ENCODE measurements at places on chromosomes 7 and 10. TPM values are rescaled to one million over a fixed set of nuclear protein-coding genes. Genes with fewer than 3 reads are reported as not detected.
A peak's percentile ranks its signal among the peaks of the same experiment; 100 is the strongest.

C10orf105 gene
- 0.39 TPM for total RNA-seq

NEUROD6 gene
- total RNA-seq: not detected

CRYGN gene
- not detected for total RNA-seq

IL2RA gene
- not detected for total RNA-seq

FAM20C gene
- total RNA-seq: 3.8 TPM

CDK6 gene
- 3.6 TPM for total RNA-seq

NME8 gene
- total RNA-seq: 0.34 TPM

NUPR2 gene
- total RNA-seq: not detected

ZPBP gene
- total RNA-seq: not detected

SPDYE8 gene
- not detected for total RNA-seq

DNA sequence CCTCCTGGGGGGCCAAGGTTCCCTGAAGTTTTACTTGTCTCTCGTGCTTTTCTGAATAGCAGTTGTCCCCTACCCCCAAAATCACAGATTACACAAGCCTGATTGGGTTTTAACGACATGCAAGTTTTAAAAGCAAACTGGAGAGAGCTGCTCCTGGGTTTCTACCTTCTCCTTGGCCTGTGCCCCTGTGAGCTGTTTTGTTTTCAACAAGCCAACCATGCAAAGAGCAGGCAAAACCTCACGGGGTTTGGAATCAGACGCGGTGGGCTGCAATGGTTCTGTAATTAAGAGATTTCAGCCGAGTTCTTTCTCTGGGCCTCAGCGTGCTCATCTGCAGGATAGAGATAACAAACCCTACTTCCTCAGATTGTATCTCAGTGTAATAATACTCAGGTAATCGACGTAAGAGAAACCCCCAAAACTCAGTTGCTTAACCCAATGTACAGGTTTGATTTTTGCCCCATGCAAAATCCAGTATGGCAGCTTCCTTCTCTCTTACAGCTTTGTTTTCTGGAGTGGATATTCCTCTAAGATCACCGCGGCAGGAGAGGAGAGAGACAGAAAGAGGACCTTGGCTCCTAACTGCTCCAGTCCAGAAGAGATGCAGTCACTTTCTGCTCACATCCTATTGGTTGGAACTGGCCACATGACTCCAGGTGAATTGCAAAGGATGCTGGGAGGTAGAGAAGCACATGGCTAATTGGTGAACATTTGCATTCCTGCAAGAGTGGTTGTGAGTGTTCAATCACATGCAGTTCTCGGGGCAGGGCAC is 42.0 kb downstream of the MYL10 start:
- DNase-seq: peak; percentile 37
- no peak overlapping the region for H3K4me3 ChIP-seq
- no peak overlapping the region for H3K27ac ChIP-seq
- H3K4me1 ChIP-seq: peaks cover 9% of the 10 kb centered on the region

DNA sequence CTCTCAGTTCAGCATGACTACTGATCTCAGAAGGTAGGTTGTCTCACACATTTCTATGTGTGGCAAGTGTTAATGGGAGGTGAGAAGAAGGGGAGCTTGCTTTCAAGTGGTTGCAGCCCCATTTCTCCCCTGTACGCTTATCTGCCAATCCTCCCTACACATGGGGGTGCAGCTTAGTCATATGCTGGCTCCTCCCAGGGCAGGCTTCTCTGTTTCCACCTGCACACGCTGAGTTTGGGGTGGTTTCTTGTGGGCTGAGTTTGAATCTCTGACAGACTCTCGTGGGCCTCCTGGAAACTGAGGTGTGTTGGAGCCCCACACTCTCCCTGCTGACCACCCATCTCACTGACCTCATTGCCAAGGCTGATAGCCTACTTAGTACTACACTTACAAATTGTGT is 435.8 kb upstream of the MTPN start:
- H3K27ac ChIP-seq: no peak overlapping the region
- no peaks in the 10 kb centered on the region for H3K36me3 ChIP-seq

DNA sequence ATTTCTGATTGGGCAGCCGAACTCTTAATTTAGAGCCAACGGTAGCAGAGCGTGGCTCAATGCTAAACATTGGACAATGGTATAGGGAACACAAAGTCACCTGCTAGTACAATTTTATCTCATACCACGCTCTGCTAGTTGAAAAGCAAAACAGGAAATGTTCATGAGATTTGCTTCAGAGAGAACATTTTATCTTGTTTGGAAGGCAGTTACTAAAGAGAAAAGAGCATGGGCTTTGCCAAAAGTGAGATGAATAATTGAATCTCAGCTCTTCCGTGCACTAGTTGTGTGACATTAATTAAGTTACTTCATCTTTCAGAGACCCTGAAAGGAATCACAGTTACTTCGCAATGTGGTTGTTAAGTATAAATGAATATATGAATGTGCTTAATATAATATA is 161.5 kb upstream of the FAM13C start:
- H3K27ac ChIP-seq: no peak overlapping the region
- no peak overlapping the region for H3K4me3 ChIP-seq
- H3K27me3 ChIP-seq: no peaks in the 10 kb centered on the region
- H3K4me1 ChIP-seq: no peaks in the 10 kb centered on the region

DNA sequence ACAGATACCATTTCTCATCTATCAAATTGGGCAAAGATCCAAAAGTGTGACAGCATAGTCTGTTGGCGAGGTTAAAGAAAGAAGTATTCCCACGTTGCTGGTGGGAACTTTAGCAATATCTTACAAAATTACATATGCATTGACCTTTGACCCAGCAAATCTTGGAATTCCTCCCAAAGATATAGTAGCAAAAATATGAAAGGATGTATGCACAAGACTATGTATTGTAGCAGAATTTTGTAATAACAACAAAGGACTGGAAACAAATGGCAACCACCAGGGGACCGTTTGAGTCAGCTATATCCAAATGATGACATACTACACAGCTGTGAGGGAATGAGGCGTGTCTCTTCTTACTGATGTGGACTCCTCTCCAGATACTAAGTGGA is 50.2 kb downstream of the KCNH2 start:
- no peak overlapping the region for H3K27ac ChIP-seq
- H3K4me3 ChIP-seq: no peak overlapping the region
- H3K4me1 ChIP-seq: no peaks in the 10 kb centered on the region
- H3K27me3 ChIP-seq: no peaks in the 10 kb centered on the region
- no peaks in the 10 kb centered on the region for H3K36me3 ChIP-seq

- no peaks in the 10 kb centered on the region for H3K27me3 ChIP-seq
- no peak for DNase-seq
- H3K4me1 ChIP-seq: no peaks in the 10 kb centered on the region
- no peak overlapping the region for H3K4me3 ChIP-seq
- H3K36me3 ChIP-seq: no peaks in the 10 kb centered on the region
These were observed 66.7 kb upstream of the ATP6V0A4 start for GRCh38 chr7:138864667-138865066.

DNA sequence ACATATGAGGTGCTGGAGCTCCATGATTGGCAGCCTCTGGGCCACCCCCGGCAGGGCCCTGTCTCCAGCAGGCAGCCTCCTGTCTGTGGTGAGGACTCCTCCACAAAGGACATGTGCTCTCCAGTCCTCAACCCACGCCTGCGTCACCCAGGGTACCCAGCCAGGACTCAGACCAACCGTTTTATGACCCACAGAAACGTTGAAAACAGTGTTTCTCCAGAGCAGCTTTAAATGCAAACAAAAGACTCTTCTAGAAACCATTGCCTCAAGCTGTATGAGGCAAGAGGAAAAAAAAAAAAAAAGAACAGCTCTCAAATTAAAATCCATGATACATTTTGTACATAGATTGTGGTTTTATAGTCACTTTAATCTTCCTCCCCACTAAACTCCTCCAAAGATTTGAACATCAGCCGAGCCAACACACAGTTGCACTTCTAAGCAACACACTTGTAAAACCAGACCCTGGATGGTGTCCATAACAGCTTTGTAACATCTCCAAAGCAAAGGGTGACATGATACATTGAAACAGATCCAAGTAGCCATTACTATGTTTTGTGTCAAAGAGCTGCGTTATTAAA is 175.0 kb upstream of the LYZL2 start:
- H3K36me3 ChIP-seq: no peaks in the 10 kb centered on the region
- no peak for DNase-seq
- no peaks in the 10 kb centered on the region for H3K4me1 ChIP-seq
- no peaks in the 10 kb centered on the region for H3K27me3 ChIP-seq

- peak; percentile 39 for DNase-seq
- no peaks in the 10 kb centered on the region for H3K27me3 ChIP-seq
- H3K27ac ChIP-seq: peak overlapping the region; percentile 62
- no peak overlapping the region for H3K4me3 ChIP-seq
These were observed 79.9 kb upstream of the COL13A1 start for GRCh38 chr10:69721690-69722310.

DNA sequence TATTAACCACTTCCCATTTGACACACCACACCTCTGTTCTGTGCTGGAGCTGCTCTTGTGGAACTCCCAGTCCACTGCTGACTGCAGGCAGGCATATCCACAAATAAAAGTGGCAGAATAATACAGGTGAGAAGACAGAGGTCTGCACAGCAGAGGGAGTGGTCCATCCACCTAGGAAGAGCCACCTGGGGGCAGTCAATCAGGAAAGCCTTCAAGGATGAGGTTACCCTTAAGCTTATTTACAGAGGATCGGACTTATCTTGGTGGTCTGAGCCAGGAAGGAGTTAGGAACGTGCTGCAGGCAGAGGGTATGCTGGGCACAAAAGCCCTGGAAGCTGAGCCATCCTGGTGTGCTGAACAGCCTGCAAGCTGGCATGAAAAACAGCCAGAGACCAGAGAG is 78.7 kb downstream of the FRMPD2 start:
- no peak for DNase-seq
- no peaks in the 10 kb centered on the region for H3K27me3 ChIP-seq
- H3K27ac ChIP-seq: no peak overlapping the region
- H3K4me1 ChIP-seq: peaks cover 11% of the 10 kb centered on the region
- no peak overlapping the region for H3K4me3 ChIP-seq
- H3K36me3 ChIP-seq: no peaks in the 10 kb centered on the region

- no peaks in the 10 kb centered on the region for H3K27me3 ChIP-seq
- DNase-seq: no peak
- H3K4me1 ChIP-seq: peaks cover 8% of the 10 kb centered on the region
- no peaks in the 10 kb centered on the region for H3K36me3 ChIP-seq
These were observed 124.8 kb upstream of the PRKCQ start for GRCh38 chr10:6704896-6705295.

DNA sequence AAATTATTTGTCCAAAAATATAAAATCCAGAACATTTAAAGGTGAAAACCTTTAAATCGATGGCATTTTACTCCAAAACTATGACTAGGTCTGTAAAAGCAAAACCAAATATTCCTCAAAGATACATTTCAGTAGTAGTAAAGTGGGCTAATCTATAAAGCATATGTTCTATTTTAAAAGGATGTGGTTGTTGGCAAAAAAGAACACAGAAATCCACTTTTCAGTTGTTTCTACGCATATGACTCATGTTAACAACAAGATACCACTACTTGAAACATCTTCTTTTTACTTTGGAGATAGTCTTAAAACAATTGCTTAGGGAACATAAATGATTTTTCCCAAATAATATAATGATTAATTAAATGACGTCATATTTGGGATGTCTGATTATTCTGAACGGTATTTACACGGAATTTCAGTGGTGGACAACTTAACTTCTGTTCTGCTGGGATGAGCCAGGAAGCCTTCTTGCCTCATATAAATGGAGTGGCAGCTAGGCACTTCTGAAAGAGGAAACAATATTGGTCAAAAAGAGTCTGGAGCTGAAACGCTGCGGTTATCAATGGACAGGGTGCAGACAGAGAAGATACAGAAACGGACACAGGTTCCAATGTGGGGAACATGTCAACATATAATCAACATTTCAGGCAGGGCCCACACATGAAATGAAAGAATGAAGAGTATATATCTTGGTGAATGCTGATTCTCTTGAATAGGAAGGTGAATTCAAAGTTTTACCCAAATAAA is 78.5 kb downstream of the ETV1 start:
- H3K27me3 ChIP-seq: no peaks in the 10 kb centered on the region
- H3K4me3 ChIP-seq: no peak overlapping the region
- DNase-seq: no peak
- H3K27ac ChIP-seq: peak overlapping the region; percentile 6

GRCh38 chr7:49839863-49840645 is 66.6 kb downstream of the VWC2 start:
- DNase-seq: no peak
- no peaks in the 10 kb centered on the region for H3K4me1 ChIP-seq
- no peaks in the 10 kb centered on the region for H3K36me3 ChIP-seq
- H3K4me3 ChIP-seq: no peak overlapping the region
- H3K27me3 ChIP-seq: no peaks in the 10 kb centered on the region

GRCh38 chr10:26624006-26624405 is 73.5 kb upstream of the PDSS1 start:
- no peaks in the 10 kb centered on the region for H3K4me1 ChIP-seq
- H3K27ac ChIP-seq: no peak overlapping the region
- H3K36me3 ChIP-seq: no peaks in the 10 kb centered on the region

DNA sequence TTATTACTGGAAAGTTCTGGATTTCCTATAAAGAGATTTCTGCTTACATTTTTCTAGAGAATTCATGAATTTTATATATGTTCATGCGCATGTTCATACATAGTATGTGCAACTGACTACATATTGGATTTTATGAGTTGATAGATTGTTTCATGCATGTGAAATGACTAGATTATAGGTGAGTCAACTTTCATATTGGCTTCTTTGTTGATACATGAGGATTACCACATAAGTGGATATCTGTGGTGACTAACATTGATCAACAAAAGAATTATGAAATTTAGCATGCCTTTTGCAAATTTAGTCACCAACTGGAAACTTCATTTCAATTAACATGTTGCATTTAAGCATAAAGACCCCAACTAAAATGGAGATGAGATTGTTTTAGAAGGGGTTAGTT is 99.0 kb downstream of the GNAT3 start:
- peaks cover 16% of the 10 kb centered on the region for H3K4me1 ChIP-seq
- DNase-seq: no peak
- no peak overlapping the region for H3K4me3 ChIP-seq
- H3K36me3 ChIP-seq: no peaks in the 10 kb centered on the region
- no peak overlapping the region for H3K27ac ChIP-seq
- no peaks in the 10 kb centered on the region for H3K27me3 ChIP-seq

- H3K27ac ChIP-seq: no peak overlapping the region
- H3K4me1 ChIP-seq: peaks cover 9% of the 10 kb centered on the region
- DNase-seq: no peak
- H3K27me3 ChIP-seq: no peaks in the 10 kb centered on the region
These were observed 101.6 kb downstream of the CUL2 start for GRCh38 chr10:34988397-34989067.

GRCh38 chr7:83778073-83778443 is 129.1 kb upstream of the SEMA3E start:
- no peak overlapping the region for H3K27ac ChIP-seq
- no peaks in the 10 kb centered on the region for H3K36me3 ChIP-seq
- DNase-seq: no peak
- no peak overlapping the region for H3K4me3 ChIP-seq

DNA sequence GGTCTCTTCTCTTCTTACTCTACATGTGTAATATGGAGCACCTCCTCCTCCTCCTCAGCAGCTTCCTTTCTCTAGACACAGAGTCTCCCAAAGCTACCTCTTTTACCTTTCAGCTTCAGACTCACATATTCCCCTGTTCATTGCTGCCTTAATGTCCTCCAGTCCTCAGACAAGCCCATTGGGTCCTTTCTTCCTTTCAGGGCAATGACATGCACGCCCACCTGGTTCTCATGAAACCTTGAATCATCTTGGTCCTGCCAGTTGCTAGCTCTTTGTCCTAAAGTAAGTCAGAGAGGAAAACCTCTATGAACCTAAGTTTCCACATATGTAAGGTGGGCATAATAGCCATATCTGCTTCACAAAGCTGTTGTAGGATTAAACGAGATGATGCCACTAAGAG is 227.0 kb downstream of the RPS24 start:
- no peak overlapping the region for H3K27ac ChIP-seq
- DNase-seq: no peak
- H3K4me1 ChIP-seq: no peaks in the 10 kb centered on the region
- H3K4me3 ChIP-seq: no peak overlapping the region
- no peaks in the 10 kb centered on the region for H3K27me3 ChIP-seq

- no peaks in the 10 kb centered on the region for H3K36me3 ChIP-seq
- H3K27ac ChIP-seq: no peak overlapping the region
- H3K27me3 ChIP-seq: no peaks in the 10 kb centered on the region
- peaks cover 10% of the 10 kb centered on the region for H3K4me1 ChIP-seq
These were observed 15.1 kb upstream of the COL17A1 start for GRCh38 chr10:104100795-104101194.

Measured in neural progenitor cell (in vitro differentiated cells).